ENCODE measurements at places on chromosomes 1 and 21.

DNA sequence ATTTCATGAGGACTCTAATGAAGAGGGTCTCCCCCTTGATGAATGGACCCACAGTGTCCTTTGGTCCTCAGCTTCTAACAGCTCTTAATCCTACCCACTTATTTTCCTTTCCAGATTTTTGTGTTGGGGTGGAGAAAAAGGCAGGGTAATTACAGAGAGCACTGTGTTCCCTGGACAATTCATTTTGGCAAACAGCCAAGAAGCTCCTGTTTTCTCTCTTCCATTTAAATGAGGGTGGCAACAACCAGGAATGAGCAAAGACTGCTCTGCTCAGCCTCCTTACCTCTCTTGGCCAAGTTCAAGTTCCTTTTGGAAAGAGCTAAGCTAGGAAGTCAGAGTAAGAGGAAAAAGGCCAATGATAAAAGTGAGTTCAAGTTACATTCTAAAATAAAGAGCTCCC, 11.9 kb downstream of the XKR8 start:
- DNase-seq: no peak

DNA sequence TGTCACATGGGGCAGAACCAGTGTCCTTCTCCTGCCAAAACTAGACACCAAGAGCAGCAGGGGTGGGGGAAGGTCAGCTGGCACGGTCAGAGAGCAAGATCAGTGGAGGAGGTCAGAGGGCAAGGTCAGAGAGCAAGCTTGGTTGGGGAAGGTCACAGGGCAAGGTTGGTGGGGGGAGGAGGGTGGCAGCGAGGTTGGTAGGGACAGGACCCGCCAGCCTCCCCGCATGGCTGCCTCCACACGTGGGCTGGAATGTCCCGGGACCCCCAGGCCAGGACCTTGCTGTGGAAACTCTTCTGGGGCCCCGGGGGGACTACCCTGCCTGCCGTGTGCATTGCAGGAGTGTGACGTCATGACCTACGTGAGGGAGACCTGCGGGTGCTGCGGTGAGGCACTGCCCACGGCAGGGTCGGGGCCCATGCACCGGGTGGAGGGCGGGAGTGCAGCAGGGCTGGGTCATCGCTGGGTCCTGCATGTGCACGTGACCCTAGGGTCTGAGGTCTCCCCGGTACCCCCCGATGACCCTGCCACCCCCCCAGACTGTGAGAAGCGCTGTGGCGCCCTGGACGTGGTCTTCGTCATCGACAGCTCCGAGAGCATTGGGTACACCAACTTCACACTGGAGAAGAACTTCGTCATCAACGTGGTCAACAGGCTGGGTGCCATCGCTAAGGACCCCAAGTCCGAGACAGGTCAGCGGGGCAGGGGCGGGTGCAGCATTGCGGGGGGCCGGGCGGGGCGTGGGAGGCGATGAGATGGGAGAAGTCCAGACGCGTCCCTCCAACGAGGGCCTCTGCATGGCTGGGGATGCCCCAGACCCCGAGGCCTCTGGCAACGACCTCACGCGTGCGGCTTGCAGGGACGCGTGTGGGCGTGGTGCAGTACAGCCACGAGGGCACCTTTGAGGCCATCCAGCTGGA, 27.3 kb downstream of the COL6A2 start:
- no peak for DNase-seq

DNA sequence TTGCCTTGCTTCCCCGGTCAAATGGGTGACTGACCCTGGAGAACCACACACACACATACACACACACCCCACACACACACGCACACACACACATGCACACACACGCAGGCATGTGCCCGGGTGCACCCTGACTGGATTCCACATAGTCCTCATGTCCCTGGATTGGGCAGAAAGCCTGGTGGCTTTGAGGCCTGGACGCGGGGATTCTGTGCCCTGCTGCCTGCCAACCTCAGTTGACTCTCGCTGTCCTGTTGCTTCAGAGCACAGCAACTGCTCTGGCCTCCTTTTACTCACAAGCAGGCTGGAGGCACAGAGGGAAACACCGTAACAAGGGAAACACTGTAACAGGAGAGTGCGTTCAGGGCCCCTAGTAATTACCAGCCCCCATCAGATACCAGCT, 6.4 kb downstream of the RORC start:
- no peak for DNase-seq

DNA sequence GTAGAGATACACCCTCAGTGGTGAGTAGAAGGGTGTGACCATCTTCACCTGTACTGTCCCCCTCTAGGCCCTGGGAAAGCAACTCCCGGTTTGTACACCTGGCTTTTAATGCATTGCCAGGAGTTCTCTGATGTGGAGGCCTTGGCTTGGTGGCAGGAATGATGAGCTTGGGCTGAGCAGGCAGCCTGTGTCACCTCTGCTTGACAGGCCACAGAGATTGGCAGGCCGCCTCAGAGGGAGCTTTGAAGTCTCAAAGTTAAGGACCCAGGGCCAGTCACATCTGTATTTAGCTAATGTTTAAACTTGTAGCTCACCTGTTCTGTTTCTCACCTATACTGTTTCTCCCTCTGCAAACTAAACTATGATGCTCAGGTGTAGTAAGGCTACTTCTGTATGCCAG, 28.5 kb downstream of the HUNK start:
- DNase-seq: no peak

DNA sequence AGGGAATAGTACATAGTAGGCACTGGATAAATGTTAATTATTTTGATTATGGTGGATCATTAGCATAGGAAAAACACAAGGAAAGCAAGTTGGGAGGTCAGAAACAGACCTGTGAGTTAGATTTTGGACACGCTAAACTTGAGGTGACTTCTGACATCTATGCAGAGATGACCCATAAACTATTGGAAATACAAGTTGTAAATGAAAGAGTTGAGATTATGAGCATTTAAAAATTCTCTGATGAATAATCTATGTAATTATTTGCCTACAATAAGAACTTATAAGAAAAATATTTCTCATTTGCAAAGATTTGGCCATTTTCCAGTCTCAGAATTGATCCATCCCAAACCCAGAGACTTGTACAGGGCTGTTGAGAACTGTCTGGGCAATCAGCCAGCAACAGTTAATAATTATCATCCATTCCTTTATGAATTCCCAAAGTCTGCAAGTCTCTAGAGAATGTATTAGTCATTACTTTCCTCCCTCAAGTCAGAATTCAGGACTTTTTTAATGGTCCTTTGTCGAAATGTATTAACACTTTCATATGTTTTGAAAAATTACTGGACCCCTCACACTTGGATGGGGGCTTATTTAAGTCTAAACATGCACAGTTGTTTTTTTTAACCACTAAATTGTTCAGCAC, 19.4 kb upstream of the SLAMF6 start:
- DNase-seq: no peak

GRCh38 chr1:214977110-214977509, 105.4 kb upstream of the KCNK2 start:
- no peak for DNase-seq

- DNase-seq: no peak
These were observed 149.2 kb downstream of the PSMG1 start for GRCh38 chr21:39033878-39034589.

GRCh38 chr1:191558379-191558778, 599.9 kb upstream of the RGS18 start:
- no peak for DNase-seq

- no peak for DNase-seq
These were observed 717.9 kb downstream of the AMY1C start for GRCh38 chr1:104467590-104467989.

DNA sequence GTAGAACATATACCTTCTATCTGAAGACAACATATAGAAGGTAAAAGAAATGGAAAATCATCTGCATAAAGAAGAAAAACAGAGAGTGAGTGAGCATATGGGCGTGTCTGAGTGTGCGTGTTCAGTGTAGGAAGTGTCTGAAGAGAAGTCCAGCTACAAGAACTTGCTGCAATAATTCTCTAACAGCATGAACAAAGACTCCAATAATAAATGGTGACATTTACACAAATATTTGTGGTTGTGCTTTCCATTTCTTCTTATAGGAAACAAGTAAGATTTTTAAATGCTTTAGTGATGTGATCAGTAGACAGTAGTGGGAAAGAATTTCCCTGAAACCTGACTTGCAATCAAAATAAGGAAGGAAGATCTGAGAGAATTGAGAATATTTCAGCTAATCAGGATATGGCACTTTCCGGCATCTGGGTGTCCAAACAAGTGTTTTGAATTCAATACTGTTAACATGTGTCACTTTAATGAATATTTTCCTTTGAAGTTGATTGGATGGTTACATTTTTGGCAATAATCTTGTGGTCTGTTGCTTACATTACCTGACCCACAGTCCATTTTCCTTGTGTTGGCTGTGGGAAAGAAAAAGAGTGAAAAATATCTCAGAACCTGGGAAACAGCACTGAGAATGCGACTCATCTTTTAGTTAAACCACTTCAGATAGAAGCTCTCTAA, 154.0 kb downstream of the TGFB2 start:
- DNase-seq: no peak

- no peak for DNase-seq
These were observed 593.8 kb downstream of the LRRIQ3 start for GRCh38 chr1:73604211-73604610.

GRCh38 chr1:207077470-207078377, 10.9 kb upstream of the C4BPB start:
- DNase-seq: peak; percentile 23

GRCh38 chr1:41239988-41240610, 2.0 kb downstream of the SCMH1 start:
- DNase-seq: no peak

DNA sequence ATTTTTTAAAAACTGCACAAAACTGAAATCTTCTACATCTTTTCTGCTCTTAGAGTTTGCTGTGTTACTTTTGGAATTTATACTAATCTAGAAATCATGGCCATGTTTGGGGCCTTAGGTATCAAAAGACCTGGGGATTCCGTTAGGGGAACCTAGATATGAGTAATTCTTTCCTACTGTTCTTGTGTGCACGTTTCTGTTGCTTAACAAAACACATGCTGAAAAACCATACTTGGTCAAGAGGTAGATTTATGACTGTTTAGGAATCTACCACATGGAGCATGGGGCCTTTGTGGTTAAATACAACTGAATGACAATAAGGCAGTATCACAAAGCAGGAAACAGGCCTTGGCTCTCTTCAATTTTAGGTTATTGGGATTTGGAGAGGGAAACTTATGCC, 291.9 kb upstream of the USP25 start:
- DNase-seq: no peak

DNA sequence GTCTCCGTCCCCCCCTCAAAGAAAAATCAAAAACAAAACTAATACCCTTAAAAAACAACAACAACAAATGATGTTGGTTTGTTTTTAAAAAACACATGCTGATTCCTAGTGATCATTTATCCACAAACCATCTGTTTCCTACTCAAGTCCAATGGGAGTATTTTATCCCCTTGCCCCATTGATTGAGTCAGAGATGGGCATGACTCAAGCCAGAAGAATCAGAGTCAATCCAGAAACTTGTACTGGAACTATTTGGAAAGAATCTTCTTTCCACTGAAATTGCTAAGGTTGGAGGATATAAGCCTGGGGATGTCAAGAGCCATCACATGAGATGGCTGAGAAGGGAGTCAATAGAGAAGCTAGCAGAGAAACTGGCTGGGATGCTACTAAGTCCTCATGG, 176.4 kb downstream of the MIS18A start:
- no peak for DNase-seq

DNA sequence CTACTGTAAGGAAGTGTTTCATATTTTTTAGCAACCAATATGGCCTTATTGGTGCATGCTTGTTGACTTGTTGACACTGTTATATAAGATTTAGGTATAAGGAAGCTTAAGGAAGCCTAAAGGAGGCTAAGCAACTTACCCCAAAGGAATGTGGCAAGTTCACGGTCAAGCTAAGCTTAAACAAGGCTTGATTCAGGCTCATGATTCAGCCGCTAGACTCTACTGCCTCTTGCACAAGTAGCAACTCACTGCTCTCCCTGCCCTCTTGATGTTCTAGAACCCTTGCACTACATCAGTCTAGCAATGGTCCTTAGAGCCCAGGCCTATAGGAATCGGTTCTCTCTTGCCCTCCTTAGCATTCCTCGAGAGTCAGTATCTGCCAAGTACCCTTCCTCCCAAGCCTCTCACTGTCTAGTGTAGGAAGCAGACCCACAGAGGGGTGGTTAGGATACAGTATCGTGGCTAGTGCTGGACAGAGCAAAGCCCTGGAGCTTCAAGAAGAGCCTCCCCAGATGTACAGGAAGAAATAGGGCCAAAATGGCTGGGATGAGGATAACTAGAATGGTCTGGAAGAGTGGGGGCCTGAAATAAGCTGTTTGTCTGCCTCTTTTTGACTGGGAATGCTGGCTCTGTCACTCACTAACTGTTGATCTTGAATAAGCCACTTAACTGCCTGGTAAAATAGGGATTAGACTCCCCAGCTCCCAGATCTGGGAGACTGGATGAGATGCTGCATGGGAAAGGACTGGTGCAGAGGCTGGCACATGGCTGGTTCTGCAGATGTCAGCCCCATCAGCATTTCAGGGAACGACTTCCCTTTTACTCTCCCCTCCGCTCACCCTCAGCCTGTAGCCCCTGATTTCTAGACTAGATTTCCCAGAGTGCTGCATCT, 122.2 kb downstream of the NAV1 start:
- no peak for DNase-seq

DNA sequence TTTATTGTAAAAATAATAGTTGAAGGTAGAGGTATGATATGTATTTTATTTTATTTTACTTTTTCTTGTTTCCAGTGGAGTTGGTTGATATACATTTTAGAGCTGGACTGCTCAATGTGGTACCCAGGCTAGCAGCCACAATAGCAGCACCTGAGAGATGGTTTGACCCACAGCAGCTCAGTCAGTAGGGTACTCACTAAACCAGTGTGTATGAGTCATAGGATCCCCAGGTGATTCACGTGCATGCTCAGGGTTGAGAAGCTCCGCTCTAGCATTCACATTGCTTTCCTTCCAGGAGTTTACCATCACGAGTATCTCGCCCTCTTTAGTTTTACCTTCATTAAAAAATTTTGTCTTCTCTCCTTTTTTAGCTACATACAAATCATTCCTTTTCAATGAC, 96.0 kb upstream of the PAXBP1 start:
- no peak for DNase-seq
